ENCODE measurements at places on chromosomes 6 and 20.

DNA sequence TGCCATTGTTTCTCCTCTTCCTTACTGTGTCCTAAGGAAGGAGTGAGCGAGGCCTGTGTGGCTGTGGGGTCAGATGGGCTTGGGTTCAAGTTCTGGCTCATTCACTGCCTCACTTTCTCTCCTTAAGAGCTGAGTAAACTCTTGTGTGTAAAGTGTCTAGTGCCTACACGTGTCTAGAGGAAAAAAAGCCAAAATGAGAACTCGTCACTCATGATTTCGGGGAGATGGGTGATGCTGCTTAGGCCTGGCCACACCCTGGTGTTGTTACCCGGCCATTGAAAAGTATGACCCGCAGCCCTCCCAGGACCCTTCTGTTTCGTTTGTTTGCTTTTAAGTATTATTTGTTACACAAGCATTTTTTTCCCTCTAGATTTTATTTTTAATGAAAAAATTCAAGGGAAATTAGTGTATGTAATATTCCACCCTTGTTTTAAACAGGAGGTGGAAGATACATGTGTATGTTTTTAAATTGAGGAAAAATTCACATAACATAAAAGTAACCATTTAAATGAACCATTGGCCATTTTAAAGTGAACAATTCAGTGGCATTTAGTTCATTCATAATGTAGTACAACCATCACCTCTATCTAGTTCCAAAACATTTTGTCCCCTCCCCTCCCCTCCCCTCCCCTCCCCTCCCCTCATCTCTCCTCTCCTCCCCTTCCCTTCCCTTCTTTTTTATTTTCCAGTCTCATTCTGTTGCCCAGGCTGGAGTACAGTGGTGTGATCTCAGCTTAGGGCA lies 71.0 kb downstream of the CEBPB start:
- DNase-seq, result no peak

GRCh38 chr6:32447932-32448331 lies 8.2 kb downstream of the HLA-DRA start:
- DNase-seq, result no peak

DNA sequence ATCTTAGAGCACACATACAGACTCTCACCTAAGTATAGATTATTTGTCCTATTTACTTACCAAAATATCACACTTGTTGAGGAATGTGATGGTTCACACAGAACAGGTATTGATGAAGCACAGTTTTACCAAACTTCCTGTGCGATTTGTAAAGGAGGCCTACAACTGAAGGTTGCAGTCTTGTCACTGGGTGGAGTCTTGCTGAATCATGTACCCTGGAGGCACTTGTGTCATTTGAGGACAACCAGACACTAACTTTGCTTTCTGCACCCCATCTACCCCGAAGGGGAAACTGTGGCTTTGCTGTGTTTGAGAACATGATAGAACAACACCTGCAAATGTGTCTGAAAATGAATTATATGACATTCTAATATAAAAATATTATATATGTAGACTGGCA lies 32.4 kb upstream of the HINT3 start:
- DNase-seq, result no peak

DNA sequence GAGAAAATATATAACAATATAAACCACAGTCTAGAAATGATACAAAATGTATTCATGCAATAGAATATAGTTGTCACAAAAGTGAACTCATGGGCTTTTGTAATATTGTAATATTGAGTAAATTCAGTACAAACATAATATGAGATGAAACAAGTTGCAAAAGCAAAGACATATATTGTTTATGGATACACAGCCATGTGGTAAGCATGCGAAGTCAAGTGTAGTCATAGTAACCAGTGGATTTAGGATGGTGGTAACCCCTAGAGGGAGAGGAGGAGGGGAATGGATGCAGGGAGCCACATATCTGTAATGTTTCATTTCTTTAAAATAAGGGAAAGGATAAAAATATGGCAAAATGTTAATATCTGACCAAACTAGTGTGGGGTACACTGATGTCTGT lies 47.3 kb downstream of the ARMC2 start:
- DNase-seq, result no peak

- DNase-seq, result no peak
These were observed 617.2 kb downstream of the PTPRT start for GRCh38 chr20:42572320-42573016.

GRCh38 chr6:26394289-26394688 lies 7.8 kb upstream of the BTN3A1 start:
- no peak for DNase-seq

All from stimulated activated naive CD8-positive, alpha-beta T cell treated with anti-CD3 and anti-CD28 coated beads, Interleukin-15, amount 100 ng/mL, for 72 hours (primary cell).